ENCODE measurements at places on chromosomes 4 and X.

- DNase-seq, result no peak
Measured at GRCh38 chrX:120795301-120795700, 80.4 kb downstream of the CT47B1 start.

GRCh38 chrX:30153881-30154260 is 61.5 kb upstream of the MAGEB2 start:
- no peak for DNase-seq

GRCh38 chrX:24151513-24151912 is 2.0 kb downstream of the ZFX start:
- no peak for DNase-seq

- no peak for DNase-seq
Measured at GRCh38 chr4:76717431-76717830, 180.5 kb downstream of the SOWAHB start.

DNA sequence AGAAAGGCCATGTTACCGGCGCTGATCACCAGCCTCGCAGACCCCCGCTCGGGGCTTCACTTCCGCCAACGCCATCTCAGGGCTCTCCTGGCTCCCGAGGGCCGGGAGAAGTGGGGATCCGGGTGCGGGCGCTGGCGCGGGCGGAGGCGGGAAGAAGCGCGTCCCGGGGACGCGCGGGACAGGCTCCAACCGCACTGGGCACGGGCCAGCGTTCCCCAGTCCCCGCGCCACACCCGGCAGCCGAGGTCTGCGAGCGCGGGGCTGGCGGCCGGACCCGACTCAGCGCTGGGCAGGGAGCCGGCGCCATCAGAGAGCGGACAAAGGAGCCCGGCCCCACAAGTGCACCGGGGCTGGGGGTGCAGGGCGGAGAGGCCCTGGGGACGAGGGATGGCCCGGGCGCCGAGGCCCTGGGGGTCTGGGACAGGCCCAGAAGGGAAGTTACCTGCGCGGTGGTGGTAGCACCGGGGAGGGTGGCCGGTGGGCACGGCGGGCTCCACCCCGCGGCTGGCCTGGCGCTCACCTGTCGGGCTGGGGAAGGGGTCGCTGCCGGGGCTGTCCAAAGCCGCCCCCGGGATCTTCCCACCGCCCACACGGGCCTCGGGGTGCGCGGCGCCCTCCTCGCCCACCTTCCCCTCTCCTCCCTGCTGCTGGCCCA is 449 bp downstream of the CTPS2 start:
- no peak for DNase-seq

DNA sequence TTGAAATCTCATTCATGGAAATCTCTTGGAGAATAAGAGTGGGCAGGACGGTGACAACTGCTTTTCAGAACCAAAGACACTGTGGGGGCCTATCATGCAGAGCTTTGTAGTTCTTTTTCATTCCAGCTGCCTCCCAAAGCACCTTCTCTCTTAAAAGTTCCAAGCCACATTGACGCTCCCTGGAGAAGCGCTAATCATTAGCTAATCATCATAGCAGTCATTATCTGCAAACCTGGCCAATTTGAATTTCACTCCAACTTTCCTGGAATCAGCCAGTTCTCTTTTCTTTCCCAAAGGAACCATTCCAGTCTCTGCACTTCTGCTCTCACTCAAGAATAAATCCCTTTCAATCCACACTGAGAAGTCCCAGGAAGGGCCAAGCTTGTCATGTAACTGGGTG is 1144.1 kb upstream of the IGFBP7 start:
- DNase-seq, result no peak

- no peak for DNase-seq
Measured at GRCh38 chr4:130747842-130748241, 1651.9 kb downstream of the C4orf33 start.

DNA sequence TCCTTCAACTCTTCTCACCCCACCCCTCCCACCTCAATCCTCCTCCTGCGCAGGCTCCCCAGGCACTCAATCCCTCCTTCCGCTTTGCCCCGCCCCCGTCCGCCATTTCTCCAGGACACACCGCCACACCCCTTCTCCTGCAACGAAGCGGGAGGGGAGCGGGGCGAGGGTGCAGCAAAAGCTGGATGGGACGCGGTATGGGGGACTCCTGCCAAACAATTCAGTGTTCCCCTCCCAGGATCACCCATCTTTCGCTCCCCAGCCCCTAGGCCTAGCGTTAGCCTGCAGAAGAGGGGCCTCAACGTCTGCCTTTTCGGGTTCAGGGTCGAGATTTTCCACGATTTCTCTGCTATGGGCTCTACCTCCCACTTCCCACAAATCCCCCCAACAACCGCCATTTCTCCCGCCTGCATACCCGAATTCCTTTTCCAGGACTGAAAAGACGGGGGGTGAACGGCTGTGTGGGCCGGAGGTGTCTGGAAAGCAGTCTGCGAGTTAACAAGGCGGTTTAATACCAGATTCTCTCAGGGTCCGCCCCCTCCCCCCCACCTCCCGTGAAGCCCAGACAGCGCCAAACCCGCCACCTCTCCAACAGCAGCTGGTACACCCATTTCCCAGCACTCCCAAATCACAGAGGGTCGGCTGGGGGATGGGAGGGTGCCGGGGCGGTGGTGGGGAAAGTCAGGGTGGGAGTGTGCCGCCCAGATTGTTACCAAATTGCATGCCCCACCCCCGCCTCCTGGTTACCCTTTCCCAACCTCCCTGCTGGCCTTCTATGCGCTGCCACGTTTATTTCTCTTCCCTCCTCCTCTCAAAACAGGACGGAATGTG is 774 bp downstream of the ARMCX2 start:
- DNase-seq, result peak; percentile 25

All from stimulated activated CD4-positive, alpha-beta T cell treated with anti-CD3 and anti-CD28 coated beads, Interleukin-1b, Interleukin-23, amount 100 ng/mL, for 1 hour (primary cell).